Activated CD4-positive, alpha-beta T cell treated with anti-CD3 and anti-CD28 coated beads for 24 hours (primary cell): ENCODE measurements at places on chromosomes 1 and 21.
A peak's percentile ranks its signal among the peaks of the same experiment; 100 is the strongest.

- DNase-seq = no peak
These were observed 431 bp downstream of the ARPC5 start for GRCh38 chr1:183635099-183635605.

- DNase-seq = no peak
These were observed 63.4 kb upstream of the NEK2 start for GRCh38 chr1:211738691-211739301.

GRCh38 chr1:114691061-114691460, 4.3 kb downstream of the AMPD1 start:
- no peak for DNase-seq

DNA sequence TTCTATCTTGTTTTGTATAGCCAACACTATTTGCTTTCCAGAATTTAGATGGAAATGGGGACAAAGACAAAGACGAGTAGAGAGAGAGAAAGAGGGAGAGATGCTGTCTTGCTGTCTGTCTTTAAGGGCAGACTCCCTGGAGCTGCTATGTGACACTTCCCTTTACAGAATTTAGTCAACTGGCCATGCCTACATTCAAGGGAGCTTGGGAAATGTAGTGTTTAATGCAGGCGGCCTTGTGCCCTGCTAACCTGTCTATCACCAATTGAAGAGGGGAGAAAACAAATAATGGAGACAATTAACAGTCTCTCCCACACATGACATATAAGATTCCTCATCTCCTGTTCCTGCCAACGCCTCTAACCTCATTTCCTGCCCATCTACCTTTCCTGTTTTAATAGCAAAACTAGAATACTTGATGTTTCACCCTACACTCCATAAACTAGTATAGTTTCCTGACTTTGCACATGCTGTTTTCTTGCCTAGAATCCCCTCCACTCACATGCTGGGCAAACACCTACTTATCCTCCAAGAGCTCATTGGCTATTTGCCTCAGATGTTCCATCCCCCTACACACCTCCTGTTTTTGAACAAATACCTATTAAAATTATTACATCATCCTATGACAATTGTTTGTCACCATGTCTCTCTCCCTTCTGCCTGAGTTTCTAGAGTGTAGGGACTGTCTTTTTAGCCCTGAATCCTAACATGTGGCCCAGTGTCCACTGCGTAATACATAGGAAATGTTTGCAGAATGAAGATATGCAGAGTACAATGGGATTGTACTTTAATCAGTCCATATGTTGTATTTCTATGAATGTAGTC, 117.2 kb downstream of the SLC25A24 start:
- no peak for DNase-seq

GRCh38 chr1:182682898-182683501, 1.4 kb downstream of the RGS8 start:
- DNase-seq = no peak

DNA sequence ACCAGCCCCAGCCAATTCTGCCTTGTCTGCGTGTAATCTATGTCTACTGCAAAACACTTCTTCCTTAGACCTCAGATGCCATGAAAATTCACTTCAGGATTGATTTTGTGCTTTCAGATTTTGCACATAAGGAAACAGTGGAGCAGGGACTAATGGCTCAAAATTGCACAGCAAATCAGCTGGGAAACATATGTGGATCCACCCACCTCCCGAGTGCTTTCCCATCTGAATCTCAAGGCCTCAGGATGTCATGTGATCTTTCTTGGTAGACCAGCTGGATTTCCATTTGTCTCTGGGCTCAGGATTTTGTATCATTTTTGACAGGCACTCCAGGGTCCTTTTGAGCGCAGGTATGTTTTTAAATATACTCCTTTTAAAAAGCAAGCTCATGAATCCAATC, 158.6 kb downstream of the MIS18A start:
- no peak for DNase-seq

DNA sequence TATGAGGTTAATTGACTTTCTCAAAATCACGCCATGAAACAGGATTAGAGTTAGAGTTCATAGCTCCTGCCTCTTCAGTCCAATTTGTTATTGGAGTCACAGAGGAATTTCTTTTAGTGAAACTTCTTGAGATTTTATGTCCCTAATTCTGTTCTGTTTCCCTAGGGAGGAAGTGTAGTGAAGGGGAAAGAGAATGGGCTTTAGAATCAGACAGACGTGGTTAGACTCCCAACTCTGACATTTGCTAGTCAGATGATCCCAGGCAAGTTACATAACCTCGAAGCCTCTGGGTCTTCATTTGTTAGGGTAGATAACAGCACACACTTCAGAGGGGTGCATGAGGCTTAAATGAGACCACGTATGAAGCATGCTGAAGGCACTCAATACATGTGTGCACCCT, 83.9 kb downstream of the ASTN1 start:
- no peak for DNase-seq

GRCh38 chr1:247411621-247412327, 4.2 kb upstream of the NLRP3 start:
- DNase-seq = no peak

- DNase-seq = no peak
These were observed 4.5 kb upstream of the ZZZ3 start for GRCh38 chr1:77686796-77687518.

- DNase-seq = no peak
These were observed 33.9 kb downstream of the CDK18 start for GRCh38 chr1:205538235-205538840.

DNA sequence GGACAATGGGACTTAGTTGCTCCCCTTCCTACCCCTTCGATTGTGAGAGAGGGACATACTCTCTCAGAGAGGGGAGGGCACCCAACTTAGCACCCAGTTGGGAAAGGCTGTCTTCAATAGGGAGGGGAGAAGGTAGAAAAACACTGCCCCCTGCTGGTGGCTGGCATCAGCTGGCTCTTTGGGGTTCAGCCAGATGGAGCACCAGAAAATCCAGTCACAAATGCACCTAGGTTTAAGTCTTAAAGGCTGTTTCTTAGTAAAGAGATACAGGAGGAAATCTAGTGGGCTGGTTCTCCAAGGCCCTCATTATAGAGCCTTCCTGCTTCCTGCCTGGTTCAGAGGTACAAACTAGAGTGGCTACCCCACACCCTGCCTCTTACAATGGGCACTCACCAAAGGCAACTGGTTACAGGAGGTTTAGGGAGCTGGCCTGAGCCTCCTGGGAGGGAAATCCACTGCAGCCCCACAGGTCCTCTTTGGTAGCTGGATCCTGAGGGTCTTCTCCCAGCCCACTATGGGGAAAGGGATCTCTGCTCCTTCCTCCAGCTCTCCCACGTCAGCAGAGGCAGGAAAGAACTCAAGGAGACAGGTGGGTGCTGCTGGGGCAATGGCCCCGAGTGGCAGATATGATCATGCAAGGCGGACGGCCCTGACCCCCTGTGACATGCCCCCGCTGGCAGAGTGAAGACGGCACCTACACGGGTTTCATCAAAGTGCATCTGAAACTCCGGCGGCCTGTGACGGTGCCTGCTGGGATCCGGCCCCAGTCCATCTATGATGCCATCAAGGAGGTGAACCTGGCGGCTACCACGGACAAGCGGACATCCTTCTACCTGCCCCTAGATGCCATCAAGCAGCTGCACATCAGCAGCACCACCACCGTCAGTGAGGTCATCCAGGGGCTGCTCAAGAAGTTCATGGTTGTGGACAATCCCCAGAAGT, 28.3 kb downstream of the EIF2D start:
- DNase-seq = peak; percentile 83

- no peak for DNase-seq
These were observed 37.0 kb downstream of the PCSK9 start for GRCh38 chr1:55076356-55076755.

DNA sequence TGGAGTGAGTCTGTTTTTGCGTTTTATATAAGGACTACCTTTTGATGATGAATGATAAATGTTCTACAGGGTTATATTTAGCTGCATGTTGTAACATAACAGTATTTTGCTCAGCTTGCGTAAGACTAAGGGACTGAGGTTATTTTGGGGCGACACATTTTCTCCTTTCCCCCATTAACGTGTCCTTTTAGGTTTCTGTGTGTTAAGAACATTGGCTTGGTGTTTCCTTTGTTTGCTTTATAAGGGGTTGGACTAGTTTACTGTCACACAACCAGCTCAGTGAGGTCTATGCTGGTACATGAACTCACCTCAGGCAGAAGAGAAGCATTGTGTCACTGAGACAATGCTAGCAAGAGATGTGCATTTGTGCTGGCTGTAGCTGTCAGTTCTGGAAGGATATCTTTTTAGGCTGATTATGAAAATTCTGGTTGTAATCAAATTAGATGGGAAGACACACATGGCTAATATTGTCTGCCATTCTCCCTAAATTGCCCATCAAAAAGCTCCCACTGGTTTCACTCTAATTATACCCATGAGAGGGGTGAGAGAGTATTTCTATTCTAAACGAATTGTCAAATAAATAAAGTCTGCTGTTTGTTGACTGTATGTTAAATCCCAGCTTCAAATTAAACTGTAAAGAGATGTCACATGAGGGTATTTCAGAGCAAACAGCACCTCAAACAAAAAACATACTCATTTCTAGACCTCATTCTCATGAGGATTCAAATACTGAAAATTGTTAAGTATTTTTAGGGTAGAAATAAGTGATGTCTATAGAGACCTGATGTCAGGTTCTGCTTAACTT, 62.6 kb downstream of the CDC14A start:
- DNase-seq = no peak

DNA sequence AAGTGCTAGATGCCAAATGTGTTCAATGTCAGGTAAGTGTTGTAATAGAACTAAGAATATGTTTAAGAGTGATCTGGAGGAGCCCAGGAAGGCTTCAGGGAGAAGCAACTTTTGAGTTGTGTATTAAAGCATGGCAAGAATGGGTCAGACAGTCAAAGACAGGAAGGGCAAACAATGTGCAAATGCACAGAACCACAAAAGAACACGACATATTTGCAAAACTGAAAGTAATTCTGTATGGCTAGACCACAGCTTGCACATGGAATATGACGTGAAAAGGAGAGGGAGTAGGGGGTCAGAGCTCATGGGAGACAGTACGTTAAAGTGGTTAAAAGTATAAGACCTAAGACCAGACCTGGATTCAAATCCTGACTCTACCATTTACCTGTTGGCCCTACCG, 7.1 kb upstream of the SORT1 start:
- no peak for DNase-seq

GRCh38 chr1:149997585-149998262, 12.8 kb downstream of the OTUD7B start:
- no peak for DNase-seq

DNA sequence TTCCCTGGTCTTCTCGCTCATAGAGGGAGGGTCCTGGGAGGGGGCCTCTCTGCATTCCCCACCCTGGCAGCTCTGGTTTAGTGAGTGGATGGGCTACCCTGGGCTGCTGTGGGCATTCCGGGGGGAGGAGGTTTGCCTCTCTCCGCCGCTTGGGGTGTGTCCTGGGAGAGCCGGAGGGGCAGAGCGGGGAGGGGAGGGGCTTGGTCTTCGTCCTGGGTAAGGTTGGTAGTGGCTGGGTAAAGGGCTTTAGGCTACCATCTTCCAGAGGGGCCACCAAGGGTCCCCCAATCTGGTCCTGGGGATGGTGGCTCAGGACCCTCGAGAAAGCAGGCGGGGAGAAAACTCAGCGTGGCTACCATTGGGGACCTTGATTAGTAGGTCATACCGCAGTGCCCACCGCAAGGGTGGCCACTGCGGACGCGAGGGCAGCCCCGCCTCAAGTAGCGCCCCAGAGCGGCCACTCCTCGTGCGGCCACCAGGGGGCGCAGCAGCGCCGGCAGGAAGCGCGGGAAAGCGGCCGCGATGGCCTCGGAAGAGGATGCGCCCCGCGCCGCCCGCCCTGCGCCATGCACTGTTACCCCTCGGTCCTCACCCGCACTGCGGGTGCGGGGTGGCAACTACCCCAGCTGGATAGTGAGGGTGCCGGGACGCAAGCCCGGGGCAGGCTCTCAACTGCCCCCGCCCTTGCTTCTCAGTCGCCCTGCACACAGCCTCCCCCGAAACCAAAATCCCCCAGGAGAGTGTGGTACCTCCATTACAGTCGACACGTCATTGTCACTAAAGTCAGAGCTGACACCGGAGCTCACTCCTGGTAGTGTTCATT, 44.1 kb upstream of the SLC25A33 start:
- DNase-seq = peak; percentile 56

DNA sequence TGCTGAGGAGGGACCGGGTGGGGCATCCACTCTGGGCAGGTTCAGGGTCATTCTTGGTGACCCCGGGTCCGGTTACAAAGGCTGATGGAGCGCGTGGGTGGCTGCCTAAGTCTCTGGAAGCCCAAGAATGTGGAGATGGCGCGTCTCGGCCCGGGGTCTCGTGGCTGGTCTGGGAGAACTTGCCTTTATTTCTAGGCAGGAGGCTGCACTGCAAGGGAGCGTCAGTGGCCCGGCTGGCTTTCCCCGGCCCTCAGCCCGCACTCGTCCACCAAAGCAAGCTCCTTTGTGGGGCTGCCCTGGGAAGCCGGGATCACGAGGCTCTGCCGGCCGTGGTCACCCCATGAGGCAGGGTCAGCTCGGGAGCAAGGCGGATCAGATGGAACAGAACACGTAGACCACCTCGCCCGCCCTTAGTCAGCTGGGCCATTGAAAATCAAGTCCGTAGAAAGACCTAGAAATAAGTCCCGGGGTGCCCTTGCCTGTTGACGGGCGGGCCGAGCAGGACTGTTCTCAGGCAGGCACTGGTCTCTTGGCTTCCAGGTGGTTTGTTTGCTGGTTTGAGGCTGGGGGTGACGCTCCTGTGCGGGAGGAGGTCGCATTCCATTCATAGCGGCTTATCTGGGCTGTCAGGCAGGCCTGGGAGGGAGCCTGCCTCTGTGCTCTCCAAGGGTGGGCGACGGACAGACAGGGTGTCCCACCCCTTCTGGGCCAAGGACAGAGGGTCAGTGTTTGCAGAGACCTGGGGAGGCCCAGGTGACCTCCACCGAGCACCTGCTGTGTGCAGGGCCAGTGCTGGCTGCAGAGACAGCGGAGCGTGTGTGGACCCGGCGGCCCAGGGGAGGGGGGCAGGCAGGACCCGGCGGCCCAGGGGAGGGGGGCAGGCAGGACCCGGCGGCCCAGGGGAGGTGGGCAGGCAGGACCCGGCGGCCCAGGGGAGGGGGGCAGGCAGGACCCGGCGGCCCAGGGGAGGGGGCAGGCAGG, 25.8 kb downstream of the COL18A1 start:
- DNase-seq = no peak

DNA sequence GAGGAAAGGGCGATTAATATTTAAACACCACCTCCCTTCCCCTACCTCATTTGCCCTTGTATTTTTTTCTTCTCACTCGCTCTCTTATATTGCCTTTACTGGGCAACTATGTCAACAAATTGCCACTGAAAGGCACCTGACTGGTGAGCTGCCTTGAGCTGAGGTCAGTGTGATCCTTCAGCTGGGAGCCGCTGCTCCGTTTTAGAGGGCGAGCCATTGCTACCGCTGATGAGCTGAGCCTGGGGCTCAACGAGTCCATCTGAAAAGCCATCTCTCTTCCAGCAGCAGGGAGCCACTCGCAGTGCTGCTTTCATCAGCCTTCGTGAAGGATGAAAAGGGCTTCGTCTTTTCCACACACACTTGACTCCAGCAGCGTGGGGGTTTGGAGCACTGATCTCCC, 108.0 kb upstream of the KIF26B start:
- no peak for DNase-seq

GRCh38 chr1:97505816-97506215, 415.0 kb downstream of the DPYD start:
- no peak for DNase-seq
